ENCODE measurements at places on chromosomes 3 and 15. TPM values are rescaled to one million over a fixed set of nuclear protein-coding genes. Genes with fewer than 3 reads are reported as not detected.

Gene UPK1B
- not detected for total RNA-seq

Gene CYP8B1
- not detected for total RNA-seq

Gene CLRN1
- not detected for total RNA-seq

Gene TPRG1
- 31.3 TPM for total RNA-seq

Gene UBR1
- 57.4 TPM for total RNA-seq

Gene TRH
- not detected for total RNA-seq

Gene MOBP
- total RNA-seq, result not detected

Gene SGO1
- total RNA-seq, result 1.2 TPM

Gene DNASE1L3
- 2.0 TPM for total RNA-seq

Gene GOLGA6L24
- total RNA-seq, result not detected

Gene TJP1
- total RNA-seq, result 112 TPM

Gene AHSG
- total RNA-seq, result not detected

Gene SAMD7
- total RNA-seq, result not detected

Gene CKMT1B
- total RNA-seq, result 0.68 TPM
